NCI-H1092 (cell line): ENCODE measurements at places on chromosomes 7 and 10.

DNA sequence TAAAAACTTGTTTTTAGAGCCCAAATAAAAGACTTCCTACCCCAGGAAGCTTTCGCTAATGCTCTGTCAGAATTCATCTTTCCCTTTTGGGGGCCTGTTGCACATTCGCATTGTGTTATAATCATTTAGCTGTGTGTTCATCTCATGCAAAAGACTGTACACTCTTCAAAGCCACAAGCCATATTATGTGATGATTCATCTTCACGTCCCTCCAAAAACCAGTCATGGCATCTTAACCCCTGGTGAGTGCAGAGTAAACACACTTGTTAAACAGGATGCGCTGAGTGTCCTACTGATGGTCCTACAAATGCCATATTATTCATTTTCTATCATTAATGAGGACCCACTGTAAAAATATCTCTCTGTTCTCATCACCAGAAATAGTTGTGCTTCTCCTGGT is 235.4 kb downstream of the KIAA1217 start:
- DNase-seq, result no peak

DNA sequence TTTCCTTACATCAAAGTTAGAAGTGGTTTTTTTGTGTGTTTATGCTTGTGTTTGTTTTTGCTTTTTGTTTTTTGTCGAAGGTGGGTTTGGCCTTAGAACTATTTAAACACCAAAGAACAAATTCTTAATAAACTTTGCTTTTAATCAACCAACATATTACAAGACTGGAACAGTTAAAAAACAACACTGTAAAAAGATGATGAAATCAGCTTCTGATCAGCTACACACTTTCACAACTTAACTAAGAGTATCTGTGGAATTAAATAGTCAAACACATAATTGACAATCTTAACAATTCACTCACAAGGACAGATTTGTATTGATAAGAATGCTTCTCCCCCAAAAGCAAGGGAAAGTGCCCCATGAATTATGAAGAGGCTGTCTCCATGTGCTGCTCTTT is 58.8 kb downstream of the MRPL32 start:
- no peak for DNase-seq

DNA sequence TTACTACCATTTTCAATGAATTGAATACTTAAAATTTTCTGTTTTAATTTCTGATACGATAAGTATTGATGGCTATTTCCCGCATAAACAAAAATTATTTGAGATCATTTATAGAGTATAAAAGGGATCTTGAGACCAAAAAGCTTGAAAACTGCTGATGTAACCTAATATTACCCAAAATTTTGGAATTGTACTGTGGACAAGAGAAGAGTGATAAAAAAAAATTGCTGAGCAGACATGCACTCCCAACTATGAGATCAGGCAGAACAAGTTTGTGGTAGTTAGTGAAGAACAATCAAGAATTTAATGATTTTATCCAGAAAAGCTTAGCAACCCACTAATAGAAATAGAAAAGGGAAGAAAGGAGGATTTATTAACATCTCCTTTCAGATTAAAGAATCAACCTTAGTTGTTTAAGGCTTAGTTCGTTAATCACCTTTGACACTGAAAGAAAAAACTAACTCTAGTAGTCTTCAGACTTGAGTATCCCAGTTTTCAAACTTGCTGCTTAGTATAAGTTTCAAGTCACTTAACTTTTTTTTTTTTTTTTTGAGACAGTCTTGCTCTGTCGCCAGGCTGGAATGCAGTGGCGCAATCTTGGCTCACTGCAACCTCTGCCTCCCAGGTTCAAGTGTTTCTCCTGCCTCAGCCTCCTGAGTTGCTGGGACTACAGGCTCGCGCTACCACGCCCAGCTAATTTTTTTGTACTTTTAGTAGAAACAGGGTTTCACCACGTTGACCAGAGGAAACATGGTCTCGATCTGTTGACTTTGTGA is 50.6 kb upstream of the ZC3HAV1 start:
- no peak for DNase-seq

DNA sequence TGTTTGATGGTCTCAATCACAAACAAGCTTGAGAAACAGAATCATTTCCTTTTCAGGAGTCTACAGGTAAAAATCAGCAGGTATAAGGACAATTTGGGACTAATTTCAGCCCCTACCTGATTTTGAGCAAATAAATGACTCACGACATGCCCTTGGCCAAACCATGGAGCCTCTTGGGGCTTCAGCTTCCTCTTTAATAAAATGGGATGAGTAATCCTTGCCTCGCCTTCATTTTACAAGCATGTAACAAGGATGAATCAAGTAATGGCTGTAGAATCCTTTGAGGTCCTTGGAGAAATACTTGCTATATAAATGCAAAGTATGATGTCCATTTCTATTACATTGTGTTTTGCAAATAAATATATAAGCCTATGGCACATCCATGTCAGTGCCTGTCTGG is 212.8 kb upstream of the PODXL start:
- DNase-seq, result no peak

GRCh38 chr10:677038-677437 is 12.4 kb downstream of the DIP2C start:
- DNase-seq, result no peak

DNA sequence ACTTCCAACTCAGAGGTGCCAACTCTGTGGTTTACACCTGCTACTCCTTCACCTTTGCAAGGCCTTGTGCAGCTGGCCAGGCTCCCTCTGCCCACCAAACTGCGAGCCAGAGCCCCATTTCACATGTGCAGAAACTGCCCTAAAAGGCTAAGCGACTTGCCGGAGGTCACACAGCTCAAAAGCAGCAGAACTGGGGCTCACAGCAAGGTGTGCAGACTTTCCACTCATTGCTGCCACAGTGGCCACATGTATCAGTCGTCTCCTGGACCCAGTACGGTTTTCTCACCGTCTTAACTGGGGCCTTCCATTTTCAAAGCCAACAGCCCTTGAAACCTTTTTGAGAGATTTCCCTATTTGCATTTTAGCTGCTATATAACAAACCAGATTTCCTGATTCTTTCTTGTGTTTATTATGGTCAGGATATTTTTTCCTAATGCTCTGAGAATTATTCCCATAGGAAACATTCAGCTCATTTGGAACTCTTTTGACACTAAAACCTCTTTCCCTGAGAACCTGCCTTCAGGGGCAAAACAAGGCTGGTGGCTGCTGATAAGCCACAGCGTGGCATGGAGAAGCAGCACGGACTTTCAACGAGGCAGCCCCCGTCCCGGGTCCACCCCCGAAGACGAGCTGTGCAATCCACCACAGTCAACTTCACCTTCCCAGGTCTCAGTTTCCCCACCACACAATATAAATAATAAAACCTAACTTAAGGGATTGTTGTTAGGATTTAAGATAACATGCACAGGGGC is 29.9 kb downstream of the SORBS1 start:
- no peak for DNase-seq

GRCh38 chr10:78688901-78689583 is 379.7 kb upstream of the ZMIZ1 start:
- DNase-seq, result peak; percentile 59

- peak; percentile 78 for DNase-seq
Measured at GRCh38 chr7:39507866-39508551, 58.2 kb upstream of the YAE1 start.

DNA sequence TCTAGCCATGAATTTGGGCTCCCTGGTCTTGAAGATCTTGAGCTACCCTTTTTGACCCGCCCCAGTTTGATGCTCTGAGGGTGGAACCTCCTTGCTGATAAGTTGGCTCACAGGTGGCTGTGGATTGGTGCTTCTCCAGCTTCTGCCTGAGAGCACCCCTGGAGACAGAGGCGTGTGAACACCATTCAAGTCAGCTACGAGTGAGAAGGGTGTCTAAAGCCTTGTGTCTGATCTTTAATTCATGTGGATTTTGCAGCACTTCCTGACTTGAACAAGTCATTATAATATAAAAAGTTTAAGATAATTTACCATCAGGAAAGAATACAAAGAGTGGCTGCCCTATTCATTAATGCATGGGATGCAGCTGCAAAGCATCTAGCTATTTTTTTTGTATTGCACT is 37.7 kb upstream of the GOLGA7B start:
- DNase-seq, result no peak

GRCh38 chr7:2278026-2278425 is 36.0 kb downstream of the NUDT1 start:
- DNase-seq, result no peak

GRCh38 chr7:35313575-35313974 is 59.7 kb upstream of the TBX20 start:
- DNase-seq, result no peak

GRCh38 chr7:27116962-27117886 is 13.3 kb downstream of the HOXA4 start:
- DNase-seq, result no peak

DNA sequence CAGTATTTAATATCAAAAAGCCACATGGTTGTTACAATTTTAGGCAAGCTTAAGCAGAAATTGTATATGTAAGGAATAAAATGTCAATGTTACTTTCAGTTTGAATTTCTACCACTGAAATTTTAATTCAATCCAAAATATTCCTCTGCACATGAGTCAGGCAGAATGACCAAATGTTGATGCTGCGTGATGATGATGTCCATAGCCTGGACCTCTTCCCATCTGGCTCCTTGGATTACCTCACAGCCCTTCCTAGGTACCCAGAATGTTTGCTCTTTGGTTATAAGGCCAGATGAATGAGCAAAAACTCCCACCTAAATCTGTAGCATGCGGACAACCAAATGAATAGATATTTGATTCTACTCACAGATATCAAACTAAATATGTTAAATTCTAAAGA is 258.3 kb upstream of the IMMP2L start:
- DNase-seq, result no peak

DNA sequence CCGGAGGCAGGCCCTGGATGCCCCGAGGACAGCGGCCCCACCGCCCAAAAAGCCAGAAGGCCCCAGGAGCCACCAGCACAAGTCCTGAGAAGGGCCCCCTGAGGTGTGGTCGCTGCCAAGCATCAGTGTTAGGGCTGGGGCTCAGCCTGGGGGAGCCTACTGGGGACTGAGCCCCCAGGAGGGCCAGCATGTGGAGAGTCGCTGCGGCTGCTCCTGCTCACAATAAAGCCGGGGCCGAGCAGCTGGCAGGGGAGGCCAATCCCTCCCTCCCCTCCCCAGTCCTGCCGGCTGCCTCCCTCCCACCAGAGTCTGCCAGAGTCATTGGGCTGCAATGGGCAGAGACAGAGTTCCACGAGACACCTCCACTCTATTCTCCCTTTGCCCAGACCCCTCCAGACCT is 3.1 kb upstream of the ASIC3 start:
- no peak for DNase-seq

DNA sequence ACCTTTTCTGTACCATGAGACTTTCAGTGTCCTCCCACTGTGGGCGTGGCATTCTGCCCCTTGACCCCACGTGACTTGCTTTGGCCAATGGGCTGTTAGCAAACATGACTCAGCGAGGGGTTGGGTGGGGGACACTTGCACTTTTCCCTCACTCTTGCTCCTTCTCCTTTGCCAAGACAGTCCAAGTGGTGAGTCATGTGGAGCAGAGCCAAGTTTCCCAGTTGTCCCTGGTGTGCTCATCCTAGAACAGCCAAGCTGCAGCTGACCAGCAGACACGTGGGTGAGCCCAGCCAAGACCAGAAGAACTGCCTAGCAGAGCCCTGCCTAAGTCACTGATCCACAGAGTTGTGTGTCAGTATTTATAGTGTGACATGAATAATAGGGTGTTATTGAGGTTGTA is 82.8 kb upstream of the CPXM2 start:
- no peak for DNase-seq

DNA sequence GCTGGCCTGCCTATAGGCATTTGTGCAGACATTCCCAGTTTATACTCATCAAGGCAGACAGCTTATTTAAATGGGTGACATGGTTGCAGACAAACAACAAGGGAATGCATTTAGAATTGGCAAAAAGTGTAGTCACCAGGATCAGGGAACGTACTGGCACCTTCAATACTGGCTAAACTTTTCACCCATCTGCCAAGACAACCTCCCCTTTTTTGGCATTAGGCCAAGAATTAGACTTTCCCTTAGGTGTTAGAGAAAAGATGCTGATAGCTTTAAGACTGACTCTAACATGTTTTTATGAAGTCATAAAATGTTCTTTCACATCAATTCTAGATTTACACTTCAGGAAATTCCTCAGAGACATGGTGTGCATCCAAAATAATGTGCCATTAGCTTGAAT is 365.9 kb downstream of the PHTF2 start:
- DNase-seq, result no peak

GRCh38 chr7:124785994-124786393 is 20.4 kb upstream of the GPR37 start:
- DNase-seq, result no peak

GRCh38 chr7:138575897-138576428 is 115.9 kb downstream of the TRIM24 start:
- no peak for DNase-seq

GRCh38 chr10:133459454-133460207 is 5.9 kb downstream of the SCART1 start:
- no peak for DNase-seq

GRCh38 chr7:138455609-138456008 is 4.5 kb upstream of the TRIM24 start:
- no peak for DNase-seq

DNA sequence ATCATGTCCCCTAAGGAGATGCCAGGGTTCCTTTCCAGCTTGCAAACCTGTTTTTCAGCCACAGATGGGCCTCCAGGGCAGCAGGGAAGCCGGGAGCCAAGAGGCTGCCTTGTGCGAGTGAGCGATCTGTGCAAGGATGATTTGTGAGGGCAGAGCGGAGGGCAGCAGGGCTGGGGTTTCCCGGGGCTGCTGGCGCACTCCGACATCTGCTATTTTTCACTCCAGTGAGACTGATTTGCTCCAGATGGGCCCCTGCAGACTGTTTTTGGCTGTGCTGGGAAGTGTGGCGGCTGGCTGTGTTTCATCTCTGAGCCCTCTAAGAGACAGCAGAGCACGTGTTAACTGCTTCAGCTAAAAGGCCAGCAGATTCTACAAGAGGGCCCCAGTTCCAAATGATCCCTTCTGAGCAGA is 466.2 kb downstream of the TYW1 start:
- no peak for DNase-seq
